ENCODE measurements at places on chromosomes 2 and 18.

DNA sequence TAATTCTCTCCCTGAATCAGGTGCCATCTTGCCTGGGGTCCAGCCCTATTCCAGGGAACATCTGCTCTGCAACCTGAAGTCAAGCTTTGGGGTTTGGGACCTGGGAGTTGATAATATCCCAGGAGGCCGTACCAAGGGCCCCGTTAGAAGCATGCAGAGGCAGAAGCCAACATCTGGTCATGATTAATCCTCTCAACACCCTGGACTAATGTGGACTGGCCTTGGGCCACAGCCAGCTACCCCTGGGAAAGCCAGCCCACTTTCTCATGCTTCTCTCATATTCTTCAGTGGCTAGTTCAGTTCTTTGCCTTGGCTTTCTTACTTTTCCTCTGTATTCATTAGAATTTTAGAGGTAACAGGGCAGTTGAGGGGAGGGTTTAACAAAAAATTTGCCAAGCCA is 515.6 kb upstream of the NRP2 start:
- DNase-seq, result no peak

GRCh38 chr2:75054296-75054695 is 95.9 kb downstream of the POLE4 start:
- no peak for DNase-seq

GRCh38 chr2:166373105-166373504 is 2.6 kb downstream of the SCN9A start:
- DNase-seq, result peak; percentile 55

DNA sequence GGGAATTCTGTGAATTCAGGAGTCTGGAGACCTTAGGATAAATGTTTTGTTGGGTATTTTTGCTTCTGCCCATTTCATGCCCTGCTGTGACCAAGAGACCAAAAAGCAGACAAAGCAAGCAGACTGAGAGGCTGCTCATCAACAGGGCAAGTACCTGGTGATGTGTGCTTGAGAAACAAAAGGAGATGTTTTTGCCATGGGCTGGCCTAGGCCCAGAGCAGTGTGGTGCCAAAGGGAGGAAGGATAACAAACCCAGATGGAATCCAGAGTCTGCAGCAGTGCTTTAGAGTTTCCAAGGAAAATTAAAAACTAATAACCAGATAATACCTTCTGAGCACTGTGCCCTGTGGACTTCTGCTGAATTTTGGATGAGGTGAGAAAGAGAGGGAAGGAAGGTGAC is 538.4 kb downstream of the STK39 start:
- DNase-seq, result no peak

DNA sequence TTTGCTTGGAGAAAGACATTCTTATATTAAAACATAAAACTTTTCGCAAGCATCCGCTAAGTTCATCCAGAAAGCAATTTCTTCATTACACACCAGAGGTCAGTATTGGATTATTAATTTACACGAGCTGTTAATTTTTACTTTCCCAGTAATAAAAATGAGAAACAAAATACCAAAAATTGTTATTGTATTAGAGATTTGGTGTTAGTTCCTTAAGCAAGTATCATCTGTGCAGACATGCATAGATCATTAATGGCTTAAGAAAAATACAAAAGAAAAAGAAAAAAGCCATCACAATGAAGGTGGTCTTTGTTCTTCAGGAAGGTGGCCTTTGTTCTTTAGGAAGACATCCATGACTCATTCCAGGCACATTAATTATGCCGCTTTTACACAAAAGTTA is 53.6 kb upstream of the HNMT start:
- DNase-seq, result peak; percentile 29

DNA sequence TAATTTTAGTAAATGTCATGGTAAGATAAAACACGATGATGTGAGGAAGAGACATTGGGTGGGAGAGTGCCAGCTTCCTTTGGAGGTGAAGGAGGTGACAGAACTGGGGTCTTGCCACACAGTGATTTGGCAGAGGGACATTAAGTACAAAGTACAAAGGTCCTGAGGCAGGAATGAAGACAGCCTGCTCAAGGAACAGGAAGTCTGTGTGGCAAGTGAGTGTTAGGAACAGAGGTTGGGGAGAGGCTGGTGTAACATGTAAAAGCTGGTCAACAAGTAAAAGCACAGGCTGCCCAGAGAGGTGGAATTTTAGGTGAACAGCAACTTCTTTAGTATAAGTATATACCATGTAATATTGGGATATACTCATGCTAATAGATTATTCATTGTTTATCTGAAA is 73.1 kb downstream of the INPP5D start:
- DNase-seq, result no peak

- no peak for DNase-seq
Measured at GRCh38 chr18:37836071-37836970, 270.7 kb upstream of the CELF4 start.

DNA sequence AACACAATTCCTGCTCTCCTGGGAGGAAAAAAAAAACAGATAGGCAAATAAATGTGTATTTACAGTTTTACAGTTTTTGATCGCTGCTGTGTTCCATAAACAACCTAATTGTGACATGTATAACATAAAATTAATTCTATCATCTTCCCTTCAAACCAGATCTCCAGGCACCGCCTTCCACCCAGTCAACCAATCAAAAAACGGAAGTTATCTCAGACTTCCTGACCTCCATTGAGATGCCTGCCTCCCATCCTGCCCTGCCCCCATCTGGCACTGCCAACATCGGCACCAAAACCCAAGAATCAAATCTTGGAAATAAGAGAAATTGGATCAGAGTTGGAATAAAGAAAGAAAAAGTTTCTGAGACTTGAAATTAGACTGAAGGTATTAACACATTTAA is 3.1 kb upstream of the RIOK3 start:
- no peak for DNase-seq

- no peak for DNase-seq
Measured at GRCh38 chr2:23387845-23388244, 2.9 kb downstream of the KLHL29 start.

GRCh38 chr2:38436227-38436664 is 59.2 kb upstream of the ATL2 start:
- DNase-seq, result no peak

- no peak for DNase-seq
Measured at GRCh38 chr2:24682304-24682703, 110.9 kb downstream of the PTRHD1 start.

DNA sequence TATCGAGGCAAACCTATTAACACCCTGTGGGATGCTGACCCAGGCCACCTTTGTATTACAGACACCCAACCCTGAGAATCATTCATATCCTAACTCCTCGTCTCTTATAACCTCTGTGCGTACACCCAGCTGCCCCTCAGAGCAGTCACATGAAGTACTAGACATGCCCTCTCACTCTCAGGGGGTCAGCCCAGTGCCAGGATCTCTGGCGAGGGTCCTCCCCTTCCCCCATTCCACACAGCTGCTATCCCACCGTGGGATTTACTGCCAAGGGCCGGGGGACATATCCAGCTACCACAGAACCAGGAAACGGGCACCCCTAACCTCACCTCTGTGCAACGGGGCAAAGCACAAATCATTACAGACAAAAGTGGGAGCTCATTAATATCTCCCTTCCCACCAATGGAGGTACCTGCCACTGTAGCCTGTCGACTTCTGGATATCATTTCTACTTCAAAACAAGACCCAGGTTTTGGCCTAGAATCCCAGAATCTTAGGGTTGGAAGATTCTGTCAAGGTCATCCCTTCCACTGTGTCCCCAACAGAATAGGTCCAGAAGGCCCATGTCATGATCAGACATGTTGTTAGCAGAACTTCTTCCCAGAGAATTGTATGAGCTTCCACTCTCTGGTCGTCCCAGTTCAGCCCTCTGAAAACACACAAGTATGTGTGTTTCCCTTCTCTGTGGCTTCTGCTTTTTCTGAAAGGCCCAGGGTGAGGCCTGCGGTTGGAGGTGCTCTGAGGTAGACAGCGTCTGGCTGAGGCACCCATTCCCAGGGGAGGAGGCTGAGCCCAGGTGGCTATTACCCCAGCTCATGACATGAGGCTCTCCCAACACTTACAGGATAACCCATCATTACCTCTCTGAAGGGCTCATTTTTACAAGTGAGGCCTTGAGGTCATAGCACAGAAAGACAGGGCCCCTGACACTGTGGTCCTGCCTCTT is 1.7 kb downstream of the TMBIM1 start:
- DNase-seq, result peak; percentile 75

GRCh38 chr2:102185347-102185746 is 1.5 kb upstream of the IL1RL2 start:
- peak; percentile 57 for DNase-seq

DNA sequence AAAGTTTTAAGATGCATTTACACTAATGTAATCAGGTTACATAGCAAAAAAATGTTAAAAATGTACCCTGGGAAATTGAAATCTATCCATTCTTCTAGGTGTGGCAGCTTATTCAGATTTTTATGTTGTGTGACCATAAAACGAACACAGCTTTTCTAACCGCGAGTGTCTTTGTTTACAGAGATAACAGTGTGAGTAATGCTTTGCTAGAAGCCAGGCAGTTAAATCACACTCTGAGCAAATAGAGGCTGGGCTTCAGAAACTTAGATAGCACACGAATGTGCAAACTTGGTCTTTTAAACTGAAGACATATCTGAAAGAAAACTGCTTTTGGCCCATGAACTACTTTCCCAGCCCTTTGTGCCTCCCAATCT is 116.1 kb downstream of the SPTBN1 start:
- DNase-seq, result peak; percentile 29

GRCh38 chr2:218286570-218287459 is 5.5 kb downstream of the TMBIM1 start:
- peak; percentile 88 for DNase-seq

DNA sequence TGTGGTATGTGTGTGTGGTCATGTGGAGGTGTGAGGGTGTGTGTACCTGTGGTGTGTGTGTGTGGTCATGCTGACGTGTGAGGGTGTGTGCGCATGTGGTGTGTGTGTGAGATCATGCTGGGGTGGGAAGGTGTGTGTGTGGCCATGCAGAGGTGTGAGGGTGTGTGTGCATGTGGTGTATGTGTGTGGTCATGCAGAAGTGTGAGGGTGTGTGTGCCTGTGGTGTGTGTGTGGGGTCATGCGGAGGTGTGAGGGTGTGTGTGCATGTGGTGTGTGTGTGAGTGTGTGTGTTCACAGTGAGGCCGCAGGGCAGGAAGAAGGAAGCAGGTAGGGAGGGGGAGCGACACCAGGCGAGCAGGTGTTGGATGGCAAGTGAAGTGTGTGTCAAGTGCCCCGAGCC is 259.0 kb downstream of the LOXHD1 start:
- DNase-seq, result no peak

DNA sequence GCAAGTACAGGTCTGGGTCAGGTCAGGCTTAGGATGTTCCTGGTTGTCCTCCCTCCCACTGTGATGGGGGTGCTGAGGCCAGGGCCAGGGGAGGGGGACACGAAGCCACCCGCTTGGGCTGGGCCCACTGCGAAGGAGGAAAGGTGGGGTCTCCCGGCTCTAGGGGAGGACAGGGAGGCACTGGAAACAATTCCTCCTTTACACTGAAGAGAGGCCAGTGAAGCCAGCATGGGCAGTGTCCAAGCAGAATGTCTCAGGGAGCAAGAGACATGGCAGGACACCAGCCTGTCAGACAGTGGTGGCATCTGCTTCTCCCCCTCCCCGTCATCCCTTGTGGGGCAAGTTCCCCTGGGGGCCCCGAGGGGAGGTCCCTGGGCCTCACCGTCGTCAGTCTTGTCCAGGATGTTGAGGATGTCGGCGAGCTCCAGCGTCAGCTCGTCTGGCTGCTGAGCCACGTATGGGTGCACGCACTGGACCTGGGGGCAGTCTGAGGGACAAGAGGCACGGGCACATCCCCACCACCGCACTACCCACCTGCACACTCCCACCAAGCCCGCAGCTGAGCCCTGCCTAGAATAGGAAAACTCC is 10.8 kb downstream of the SNORC start:
- DNase-seq, result no peak

DNA sequence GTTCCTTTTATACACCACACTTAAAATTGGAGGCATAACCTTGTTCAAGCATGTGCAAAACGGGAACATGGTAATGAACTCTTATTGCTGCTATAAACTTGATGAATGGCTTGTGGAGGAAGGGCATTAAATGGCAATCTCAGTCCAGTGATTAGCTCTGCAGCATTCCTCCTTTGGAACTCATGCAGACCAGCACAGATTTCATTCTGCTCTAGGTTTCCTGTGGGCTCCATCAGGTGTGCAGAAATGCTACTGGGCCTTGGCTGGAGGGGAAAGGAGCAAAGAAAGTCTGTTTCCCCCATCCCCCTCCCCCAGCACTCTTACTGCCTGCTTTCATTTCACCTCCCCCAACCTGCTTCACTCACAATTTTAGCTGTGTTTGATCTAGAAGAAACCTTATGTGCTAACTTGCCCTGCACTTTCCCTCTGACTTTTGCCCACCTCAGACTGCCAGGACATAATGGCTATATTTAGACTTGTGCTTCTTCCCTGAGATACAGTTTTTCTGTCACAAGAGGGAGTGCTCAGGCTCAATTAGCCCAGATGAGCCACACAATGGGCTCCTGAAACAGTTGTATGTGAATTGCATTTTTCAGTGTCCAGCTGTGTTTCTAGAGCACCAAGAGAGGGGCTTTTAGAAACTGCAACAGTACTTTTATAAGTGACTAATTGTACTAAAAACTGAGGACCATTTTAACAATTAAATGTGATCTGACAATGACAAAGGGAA is 109.8 kb downstream of the FSHR start:
- DNase-seq, result no peak

- DNase-seq, result peak; percentile 52
Measured at GRCh38 chr18:6885992-6886796, 156.7 kb downstream of the ARHGAP28 start.

- DNase-seq, result no peak
Measured at GRCh38 chr18:24736662-24737330, 276.4 kb downstream of the HRH4 start.

GRCh38 chr18:29248805-29249204 is 1071.9 kb upstream of the CDH2 start:
- no peak for DNase-seq

DNA sequence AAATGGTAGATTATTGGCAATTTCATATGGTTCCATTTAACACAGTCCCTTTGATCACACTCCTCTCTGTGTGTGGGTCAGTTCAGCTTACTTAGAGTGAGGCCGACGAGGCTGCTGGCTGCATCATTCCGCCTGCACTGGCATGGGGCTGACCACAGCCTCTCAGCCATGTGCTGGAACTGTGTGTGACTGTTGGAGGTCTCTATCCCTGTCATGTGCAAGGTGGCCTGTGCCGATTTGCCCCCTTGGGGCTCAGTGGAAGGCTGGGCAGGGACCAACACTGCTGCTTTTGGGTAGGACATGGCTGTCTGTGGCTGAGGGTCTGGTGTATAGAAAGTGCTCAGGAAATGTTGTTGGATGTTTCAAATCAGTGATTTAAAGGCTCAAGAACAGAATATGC is 454.0 kb upstream of the HS6ST1 start:
- DNase-seq, result no peak

Data from KBM-7 (cell line).